CD4-positive, alpha-beta T cell treated with Interleukin-1 beta for 1 hour (primary cell): ENCODE measurements at places on chromosomes 16 and 17.

DNA sequence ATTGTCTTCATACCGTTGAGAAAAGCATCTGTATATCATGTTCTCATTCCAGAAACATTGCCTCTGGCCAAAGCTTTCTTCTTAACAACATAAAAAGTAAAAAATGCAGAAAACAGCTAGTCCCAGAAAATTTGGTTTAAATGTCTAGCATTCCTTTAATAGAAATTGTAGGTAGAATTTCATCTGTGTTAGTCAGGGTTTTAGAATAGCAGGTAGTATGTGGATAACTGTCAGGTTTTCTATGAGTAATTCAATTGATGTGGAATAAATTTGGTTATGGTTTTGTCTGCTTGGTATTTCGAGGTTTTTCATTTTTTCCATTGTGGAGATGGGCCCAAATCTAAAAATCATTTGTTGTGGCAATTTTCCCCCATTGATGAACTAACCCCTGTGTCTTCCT is 616.7 kb downstream of the KCNJ2 start:
- no peak for DNase-seq

DNA sequence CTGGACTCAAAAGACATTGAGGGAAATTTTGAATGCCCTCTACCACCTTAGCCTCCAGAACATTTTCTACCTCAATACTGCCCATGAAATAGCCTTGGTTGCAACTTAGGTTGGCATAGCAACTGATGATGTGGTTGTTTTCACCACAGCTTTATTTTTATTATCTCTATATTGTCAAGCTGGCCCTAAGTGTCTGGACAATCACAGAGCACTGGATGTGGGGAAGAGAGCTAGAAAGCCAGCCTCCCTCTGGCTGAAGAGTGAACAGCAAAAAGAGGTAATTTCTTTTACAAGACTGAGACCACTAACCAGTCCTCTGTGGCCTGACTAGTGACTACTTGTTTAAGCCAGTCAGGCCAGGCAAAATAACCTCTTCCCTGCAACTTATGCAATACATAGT is 159.6 kb downstream of the HS3ST2 start:
- no peak for DNase-seq

- no peak for DNase-seq
These were observed 129.9 kb downstream of the SDK2 start for GRCh38 chr17:73514146-73514863.

DNA sequence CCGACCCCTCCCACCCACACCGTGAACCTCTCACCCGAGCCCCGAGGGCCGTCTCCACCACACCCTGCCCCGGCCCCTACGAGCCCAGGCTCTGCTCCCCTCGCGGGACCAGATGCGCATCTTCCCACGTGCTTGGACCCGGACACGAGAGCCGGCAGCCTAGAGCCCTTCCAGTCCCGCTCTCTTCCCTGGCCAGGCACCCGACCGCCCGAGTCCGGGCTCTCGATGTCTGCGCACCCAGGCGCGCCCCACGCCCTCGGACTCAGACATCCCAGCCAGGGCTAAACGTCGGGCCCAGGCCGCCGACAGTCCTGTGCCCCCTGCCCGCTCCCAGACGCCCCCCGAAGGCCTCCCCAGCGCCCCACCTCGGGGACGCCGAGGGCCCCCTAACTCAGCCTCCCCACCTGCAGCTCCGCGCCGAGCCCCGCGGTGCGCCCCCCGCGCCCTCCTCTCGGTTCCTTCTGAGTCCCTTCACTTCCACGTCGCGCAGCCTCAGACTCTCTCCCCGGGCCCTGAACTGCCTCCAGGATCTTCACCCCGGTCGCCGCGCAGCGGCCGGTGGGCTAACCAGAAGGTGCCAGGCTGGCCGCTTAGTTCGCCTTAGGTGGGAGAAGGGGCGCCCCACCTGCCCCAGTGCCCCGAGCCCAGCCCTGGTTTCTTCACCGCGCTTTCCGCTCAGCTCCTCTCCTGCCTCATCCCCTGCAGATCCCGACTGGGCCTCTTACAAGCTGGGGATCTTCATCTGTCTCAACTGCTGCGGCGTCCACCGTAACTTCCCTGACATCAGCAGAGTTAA is 688 bp downstream of the ADAP2 start:
- DNase-seq = no peak

- DNase-seq = peak; percentile 69
These were observed 344.9 kb downstream of the CPPED1 start for GRCh38 chr16:12458591-12459358.

GRCh38 chr17:1486802-1487695 is 5.4 kb downstream of the MYO1C start:
- DNase-seq = peak; percentile 78

DNA sequence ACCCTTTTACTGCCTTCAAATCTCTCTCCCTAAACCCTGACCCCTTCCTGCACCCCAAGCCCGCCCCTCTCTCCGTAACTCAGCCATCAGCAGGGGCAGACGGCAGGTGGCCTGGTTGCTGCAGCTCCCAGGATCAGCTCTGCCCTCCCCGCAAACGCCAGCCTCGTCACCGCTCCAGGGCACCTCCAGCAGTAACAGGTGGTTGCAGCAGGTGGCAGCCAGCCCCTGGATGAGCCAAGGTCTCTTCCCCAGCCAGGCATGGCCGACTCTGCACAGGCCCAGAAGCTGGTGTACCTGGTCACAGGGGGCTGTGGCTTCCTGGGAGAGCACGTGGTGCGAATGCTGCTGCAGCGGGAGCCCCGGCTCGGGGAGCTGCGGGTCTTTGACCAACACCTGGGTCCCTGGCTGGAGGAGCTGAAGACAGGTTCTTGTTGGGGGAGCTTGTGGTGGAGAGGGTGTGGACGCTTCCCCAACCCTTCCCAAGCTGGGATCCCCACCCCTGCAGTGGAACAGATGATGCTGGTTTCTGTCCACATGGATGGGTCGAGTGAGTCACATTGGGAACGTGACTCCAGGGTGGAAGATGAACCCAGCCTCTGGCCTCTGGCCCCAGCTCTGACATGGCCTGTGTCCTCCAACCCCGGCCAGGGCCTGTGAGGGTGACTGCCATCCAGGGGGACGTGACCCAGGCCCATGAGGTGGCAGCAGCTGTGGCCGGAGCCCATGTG is 558 bp downstream of the HSD3B7 start:
- DNase-seq = no peak
